ENCODE measurements at places on chromosomes 5 and 9. TPM values are rescaled to one million over a fixed set of nuclear protein-coding genes. Genes with fewer than 3 reads are reported as not detected.

HBEGF gene
- 6.4 TPM for total RNA-seq

ZNF879 gene
- total RNA-seq, result 0.65 TPM

PCDHA6 gene
- not detected for total RNA-seq

LCN9 gene
- total RNA-seq, result not detected

EQTN gene
- total RNA-seq, result not detected

PDLIM4 gene
- 0.47 TPM for total RNA-seq

FAM200C gene
- 2.3 TPM for total RNA-seq

LECT2 gene
- total RNA-seq, result not detected

EXD3 gene
- total RNA-seq, result 6.7 TPM

LIX1 gene
- not detected for total RNA-seq

SPATA6L gene
- 1.8 TPM for total RNA-seq

POLR3G gene
- 14.7 TPM for total RNA-seq

CARTPT gene
- total RNA-seq, result not detected

PCDHGB7 gene
- 0.06 TPM for total RNA-seq

STK32A gene
- 0.23 TPM for total RNA-seq

TRIM36 gene
- total RNA-seq, result 2.6 TPM

MARCHF11 gene
- total RNA-seq, result not detected

SPOCK1 gene
- 17.0 TPM for total RNA-seq

C9orf153 gene
- total RNA-seq, result 0.14 TPM

PCDHA12 gene
- 2.3 TPM for total RNA-seq

GABRA1 gene
- total RNA-seq, result not detected

GFPT2 gene
- total RNA-seq, result 62.8 TPM

Measured in A549 treated with ZK216348 at 1 μM for 4 hours (cell line).